ENCODE measurements at places on chromosomes 16 and 17. TPM values are rescaled to one million over a fixed set of nuclear protein-coding genes. Genes with fewer than 3 reads are reported as not detected.

- DNase-seq: peak; percentile 1
Measured at GRCh38 chr16:61926766-61927165, 109.5 kb downstream of the CDH8 start.

GRCh38 chr17:77375917-77376651 is 235.3 kb downstream of the SEC14L1 start:
- peak; percentile 81 for DNase-seq

DNA sequence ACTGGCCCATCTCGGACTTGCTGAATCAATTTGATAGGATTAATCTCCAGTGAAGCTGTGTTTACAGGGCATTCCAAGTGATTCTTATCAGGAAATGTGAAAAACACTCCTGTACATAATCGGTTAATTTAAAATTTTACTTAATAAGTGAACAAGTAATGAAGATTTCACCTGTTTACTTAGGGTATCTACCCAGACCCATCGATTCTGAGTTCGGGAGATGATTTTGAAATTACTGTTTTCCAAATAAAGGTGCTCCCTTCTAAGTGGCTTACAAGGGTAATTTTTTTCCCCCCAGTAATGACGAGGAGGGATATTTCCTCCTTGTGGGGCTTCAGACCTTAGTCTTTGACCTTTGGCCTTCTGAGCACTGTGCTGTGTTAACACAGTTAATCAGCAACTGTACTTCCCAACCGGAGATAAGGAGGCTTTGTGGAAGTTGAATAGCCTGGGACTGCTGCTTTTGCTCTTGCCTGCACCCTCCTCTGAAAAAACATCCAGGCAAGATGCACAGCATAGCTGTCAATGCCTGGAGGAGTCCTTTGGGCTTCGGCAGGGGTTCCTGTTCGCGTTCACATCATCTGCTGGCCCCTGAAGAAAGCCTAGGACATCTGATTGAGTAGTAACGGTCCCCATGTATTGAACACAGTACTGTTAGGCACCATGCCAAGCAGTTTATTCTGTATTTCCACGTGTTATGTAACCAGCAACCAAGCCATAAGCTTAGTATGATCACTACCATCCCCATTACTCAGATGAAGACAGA is 1.8 kb downstream of the FAHD1 start:
- DNase-seq: no peak

Gene CHRNE
- total RNA-seq: 0.13 TPM

Gene ZACN
- total RNA-seq: not detected

Gene KNOP1
- total RNA-seq: 11.8 TPM

DNA sequence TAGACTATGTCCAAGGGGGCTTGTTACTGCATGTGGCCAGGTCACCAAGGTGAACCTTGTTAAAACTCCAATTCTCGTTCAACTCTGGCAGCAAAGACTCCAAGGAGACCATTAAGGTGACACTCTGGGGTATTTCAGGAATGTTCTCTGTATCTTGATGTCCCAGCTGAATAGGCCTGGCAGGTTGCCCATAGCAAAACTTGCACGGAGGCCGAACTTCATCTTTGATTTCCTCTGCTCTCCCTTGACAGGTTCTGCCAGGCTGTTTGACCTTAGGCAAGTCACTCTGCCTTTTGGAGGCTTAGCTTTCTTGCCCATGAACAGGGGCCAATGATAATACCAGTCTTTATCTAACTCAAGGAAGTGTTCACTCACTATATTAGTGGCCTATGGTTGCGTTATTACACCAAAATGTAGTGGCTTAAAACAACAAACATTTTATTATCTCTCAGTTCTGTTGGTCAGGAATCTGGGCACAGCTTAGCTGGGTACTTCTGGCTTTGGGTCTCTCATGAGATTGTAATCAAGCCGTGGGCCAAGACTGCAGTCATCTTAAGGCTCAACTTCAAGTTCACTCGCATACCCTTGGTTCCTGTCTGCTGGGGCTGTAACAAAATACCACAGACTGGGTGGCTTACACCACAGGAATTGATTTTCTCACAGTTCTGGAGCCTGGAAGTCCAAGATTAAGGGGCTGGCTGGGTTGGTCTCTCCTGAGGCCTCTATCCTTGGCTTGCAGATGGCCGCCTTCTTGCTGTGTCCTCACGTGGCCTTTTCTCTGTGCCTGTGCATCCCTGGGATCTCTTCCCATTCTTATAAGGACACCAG is 168.5 kb downstream of the UTP18 start:
- no peak for DNase-seq

Gene CES1
- not detected for total RNA-seq

- DNase-seq: no peak
Measured at GRCh38 chr16:11675561-11676511, 7.6 kb downstream of the SNN start.

Measured in GM23248 (cell line).